ENCODE measurements at places on chromosomes 11 and 22.

- H3K4me3 ChIP-seq, result peak overlapping the region; percentile 82
- peak; percentile 93 for DNase-seq
- H3K4me1 ChIP-seq, result peaks cover 22% of the 10 kb centered on the region
- H3K27me3 ChIP-seq, result no peaks in the 10 kb centered on the region
- H3K27ac ChIP-seq, result peak overlapping the region; percentile 99
- H3K36me3 ChIP-seq, result peaks cover 44% of the 10 kb centered on the region
Measured at GRCh38 chr11:62709247-62710000, 1.9 kb downstream of the GNG3 start.

DNA sequence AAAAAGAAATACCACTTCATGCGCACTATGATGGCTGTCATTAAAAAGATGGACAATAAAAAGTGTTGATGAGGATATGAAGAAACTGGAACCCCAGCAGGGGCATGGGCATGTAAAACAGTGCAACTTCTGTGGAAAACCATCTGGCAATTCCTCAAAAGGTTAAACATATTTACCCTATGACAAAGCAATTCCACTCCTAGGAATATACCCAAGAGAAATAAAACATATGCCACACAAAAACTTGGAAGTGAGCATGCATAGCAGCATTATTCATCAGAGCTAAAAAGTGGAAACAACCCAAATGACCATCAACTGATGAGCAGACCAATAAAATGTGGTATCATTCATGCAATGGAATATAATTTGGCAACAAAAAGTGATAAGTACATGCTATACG, 50.1 kb downstream of the LRRC32 start:
- no peak overlapping the region for H3K27ac ChIP-seq
- H3K27me3 ChIP-seq, result no peaks in the 10 kb centered on the region
- no peaks in the 10 kb centered on the region for H3K36me3 ChIP-seq
- no peaks in the 10 kb centered on the region for H3K4me1 ChIP-seq

GRCh38 chr11:59415111-59415510, 11.1 kb downstream of the OR5A2 start:
- no peaks in the 10 kb centered on the region for H3K27me3 ChIP-seq
- H3K4me3 ChIP-seq, result no peak overlapping the region
- no peak for DNase-seq
- peaks cover 5% of the 10 kb centered on the region for H3K4me1 ChIP-seq
- no peak overlapping the region for H3K27ac ChIP-seq
- no peaks in the 10 kb centered on the region for H3K36me3 ChIP-seq

GRCh38 chr11:67268081-67268961, 2.0 kb downstream of the GRK2 start:
- peak overlapping the region; percentile 95 for H3K27ac ChIP-seq
- H3K4me3 ChIP-seq, result peak overlapping the region; percentile 67
- DNase-seq, result no peak
- peaks cover 51% of the 10 kb centered on the region for H3K4me1 ChIP-seq
- H3K27me3 ChIP-seq, result no peaks in the 10 kb centered on the region

- no peaks in the 10 kb centered on the region for H3K4me1 ChIP-seq
- no peak for DNase-seq
- H3K27me3 ChIP-seq, result no peaks in the 10 kb centered on the region
- H3K36me3 ChIP-seq, result peaks cover 3% of the 10 kb centered on the region
- H3K4me3 ChIP-seq, result no peak overlapping the region
Measured at GRCh38 chr11:46049325-46049897, 71.8 kb downstream of the PHF21A start.

DNA sequence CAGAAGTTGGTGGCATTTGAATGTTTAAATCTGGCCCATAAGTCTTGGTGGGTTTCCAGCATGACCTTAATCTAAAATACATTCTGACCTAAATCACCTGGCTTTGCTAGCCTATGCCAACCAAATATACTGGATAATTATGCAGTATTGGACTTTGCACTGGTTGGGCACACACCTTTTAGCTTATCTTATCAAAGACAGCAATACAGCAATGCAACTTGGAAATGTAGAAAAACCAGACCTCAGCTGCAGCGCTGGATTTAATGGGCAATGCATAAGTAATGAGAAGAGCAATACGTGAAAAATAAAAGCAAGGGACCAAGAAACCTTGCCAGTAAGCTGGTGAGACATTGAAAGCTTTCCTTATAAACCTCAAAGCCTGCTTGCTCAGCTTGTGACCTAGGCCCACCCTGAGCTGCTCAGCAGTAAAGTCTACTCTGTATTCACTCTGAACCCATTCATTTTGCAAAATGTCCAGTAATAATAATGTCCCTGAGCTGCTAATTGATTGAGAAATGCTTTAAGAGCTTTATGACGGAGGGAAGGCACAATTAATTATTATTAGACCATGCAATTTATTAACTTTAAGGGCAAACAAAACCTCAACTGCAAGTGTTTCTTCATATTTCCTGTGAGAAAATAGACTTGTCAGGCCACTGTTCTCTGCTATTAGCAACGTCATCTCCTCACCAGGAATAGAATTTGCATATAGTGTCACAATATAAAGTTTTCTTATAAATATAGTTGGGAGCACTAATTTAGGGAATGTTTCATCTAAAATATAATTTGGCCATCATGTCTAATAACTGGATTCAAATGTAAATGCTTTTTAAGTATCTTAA, 49.4 kb upstream of the CEP295 start:
- DNase-seq, result no peak
- H3K27ac ChIP-seq, result no peak overlapping the region
- H3K36me3 ChIP-seq, result no peaks in the 10 kb centered on the region
- no peaks in the 10 kb centered on the region for H3K27me3 ChIP-seq

DNA sequence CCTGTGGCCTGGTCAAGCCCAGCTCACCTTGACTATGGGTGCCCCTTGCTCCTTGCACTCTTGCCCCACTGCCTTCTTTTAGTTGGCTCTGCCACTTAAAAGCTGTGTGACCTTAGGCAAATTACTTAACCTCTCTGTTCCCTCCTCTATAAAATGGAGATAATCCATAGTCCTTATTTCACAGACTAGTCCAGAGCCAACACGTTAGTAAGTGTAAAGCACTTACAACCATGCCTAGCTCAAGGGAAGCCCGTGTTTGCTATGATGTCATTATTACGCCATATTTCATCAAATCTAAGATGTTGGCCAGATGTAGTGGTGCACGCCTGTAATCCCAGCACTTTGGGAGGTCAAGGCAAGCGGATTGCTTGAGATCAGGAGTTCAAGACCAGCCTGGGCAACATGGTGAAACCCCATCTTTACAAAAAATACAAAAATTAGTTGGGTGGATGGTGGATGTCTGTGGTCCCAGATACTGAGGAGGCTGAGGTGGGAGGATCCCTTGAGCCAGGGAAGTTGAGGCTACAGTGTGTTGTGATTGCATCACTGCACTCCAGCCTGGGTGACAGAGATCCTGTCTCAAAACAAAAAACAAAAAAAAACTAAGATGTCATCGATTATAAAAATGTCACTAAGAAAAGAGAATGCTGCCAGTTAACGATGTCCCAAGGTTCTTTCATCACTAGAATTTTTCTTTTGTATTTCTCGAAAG, 2.3 kb upstream of the CCDC88B start:
- no peaks in the 10 kb centered on the region for H3K27me3 ChIP-seq
- peaks cover 19% of the 10 kb centered on the region for H3K4me1 ChIP-seq
- no peak overlapping the region for H3K27ac ChIP-seq
- peaks cover 14% of the 10 kb centered on the region for H3K36me3 ChIP-seq
- DNase-seq, result no peak

DNA sequence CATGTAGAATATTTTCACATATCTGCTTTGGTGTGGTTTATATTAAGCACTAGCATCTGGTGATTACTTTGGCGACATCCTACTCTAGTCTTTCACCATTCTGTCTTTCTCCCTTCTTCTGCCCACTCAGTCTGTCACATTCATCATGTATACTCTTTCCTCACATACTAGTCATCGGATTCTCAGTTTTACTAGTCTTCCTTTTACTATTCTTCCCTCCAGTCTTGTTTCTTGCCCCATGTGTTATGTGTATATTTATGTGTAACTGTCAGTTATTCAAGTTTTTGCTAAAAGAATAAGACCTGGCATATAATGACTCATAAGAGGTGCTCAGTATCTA, 4.6 kb upstream of the DIXDC1 start:
- no peak for DNase-seq
- H3K27me3 ChIP-seq, result no peaks in the 10 kb centered on the region
- peaks cover 5% of the 10 kb centered on the region for H3K4me1 ChIP-seq
- no peak overlapping the region for H3K4me3 ChIP-seq
- no peaks in the 10 kb centered on the region for H3K36me3 ChIP-seq
- no peak overlapping the region for H3K27ac ChIP-seq

DNA sequence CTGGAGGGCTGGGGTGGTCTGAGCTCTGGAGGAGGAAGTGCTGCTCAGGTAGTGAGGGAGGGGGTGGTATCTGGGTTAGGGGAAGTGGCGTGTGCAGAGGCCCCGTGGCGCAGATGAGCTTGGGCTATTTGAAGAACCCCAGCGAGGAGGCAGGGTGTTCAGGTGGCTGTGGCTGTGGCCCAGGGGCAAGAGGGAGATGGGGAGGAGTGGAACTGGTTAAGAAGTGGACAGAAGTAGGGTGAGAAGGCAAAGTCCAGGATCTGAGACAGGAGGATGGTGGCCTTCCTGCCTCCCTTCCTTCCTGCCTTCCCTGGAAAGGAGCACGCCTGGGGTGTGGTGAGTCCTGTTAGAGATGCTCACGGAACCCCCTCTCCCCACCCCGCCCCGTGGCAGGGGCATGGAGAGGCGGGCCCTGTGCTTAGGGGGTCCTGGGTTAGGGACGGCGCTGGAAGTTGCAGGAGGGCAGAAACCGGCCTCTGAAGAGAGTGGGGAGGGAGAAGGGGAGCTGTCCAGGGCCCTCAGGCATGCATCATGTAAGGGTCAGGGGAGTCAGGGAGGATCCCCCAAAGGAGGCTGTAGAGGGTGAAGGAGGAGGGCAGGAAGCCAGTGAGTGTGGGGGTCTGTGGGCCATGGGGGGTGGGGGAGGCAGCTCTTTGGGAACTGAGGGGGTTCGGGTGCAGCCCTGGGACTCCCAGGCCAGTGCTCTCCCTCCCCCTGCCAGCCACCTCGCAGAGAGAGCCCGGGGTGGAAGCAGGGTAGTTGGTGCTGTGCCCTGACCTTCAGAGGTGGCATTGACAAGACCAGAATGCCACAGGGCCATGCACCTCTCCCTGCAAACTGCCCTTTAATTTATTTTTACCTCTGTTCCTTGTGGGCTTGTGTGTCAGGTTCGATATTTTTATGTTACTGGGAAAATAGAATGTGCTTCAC, 63.7 kb upstream of the PARVG start:
- H3K4me1 ChIP-seq, result no peaks in the 10 kb centered on the region
- DNase-seq, result peak; percentile 7
- H3K27me3 ChIP-seq, result no peaks in the 10 kb centered on the region

- H3K4me1 ChIP-seq, result no peaks in the 10 kb centered on the region
- H3K36me3 ChIP-seq, result no peaks in the 10 kb centered on the region
- no peak for DNase-seq
- no peak overlapping the region for H3K4me3 ChIP-seq
Measured at GRCh38 chr11:74322667-74323066, 11.2 kb upstream of the P4HA3 start.

DNA sequence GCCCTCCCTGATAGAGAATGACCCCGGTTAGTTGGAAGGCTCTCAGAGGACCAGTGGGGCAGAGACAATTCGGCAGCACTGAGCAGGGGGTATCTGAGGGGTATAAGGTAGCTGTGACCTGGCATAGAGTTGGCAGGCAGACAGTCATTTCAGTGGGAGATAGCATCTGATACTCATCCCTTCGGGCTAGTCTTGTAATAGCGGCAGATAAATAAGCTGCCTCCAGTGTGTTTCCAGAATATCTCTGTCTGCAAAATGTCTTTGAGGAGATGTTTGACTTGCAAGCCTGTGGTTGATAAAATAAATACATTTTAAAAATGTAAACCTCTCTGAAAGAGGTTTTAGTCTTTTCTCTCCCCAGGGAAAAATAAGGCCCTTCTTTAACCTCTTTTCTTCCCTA, 54.2 kb downstream of the TEAD1 start:
- H3K27me3 ChIP-seq, result peaks cover 8% of the 10 kb centered on the region
- DNase-seq, result no peak
- no peak overlapping the region for H3K4me3 ChIP-seq

DNA sequence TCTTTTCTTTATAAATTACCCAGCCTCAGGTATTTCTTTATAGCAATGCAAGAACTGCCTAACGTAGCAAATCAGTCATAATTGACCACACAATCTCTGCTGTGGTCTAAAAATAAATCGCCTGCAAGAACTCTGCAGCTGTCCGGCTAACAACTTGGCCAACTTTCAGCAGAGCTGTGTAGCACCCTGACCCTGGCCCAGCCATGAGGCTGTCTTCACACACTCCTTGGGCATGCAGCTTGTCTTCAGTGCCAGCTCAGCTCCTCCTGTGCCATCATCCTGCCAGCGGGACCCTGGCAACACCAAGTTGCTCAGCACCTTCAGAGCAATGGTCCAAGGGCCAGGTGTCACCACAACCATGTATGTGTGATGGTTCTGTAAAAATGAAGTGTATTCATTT, 355.6 kb downstream of the OPCML start:
- H3K4me3 ChIP-seq, result no peak overlapping the region
- no peaks in the 10 kb centered on the region for H3K27me3 ChIP-seq
- DNase-seq, result no peak
- H3K4me1 ChIP-seq, result no peaks in the 10 kb centered on the region

GRCh38 chr11:67691149-67691548, 16.7 kb upstream of the ALDH3B2 start:
- H3K27me3 ChIP-seq, result no peaks in the 10 kb centered on the region
- H3K4me1 ChIP-seq, result no peaks in the 10 kb centered on the region
- H3K27ac ChIP-seq, result no peak overlapping the region
- H3K36me3 ChIP-seq, result no peaks in the 10 kb centered on the region
- no peak overlapping the region for H3K4me3 ChIP-seq

- no peak for DNase-seq
- no peaks in the 10 kb centered on the region for H3K27me3 ChIP-seq
- H3K36me3 ChIP-seq, result peaks cover 46% of the 10 kb centered on the region
- H3K27ac ChIP-seq, result no peak overlapping the region
- H3K4me1 ChIP-seq, result no peaks in the 10 kb centered on the region
- no peak overlapping the region for H3K4me3 ChIP-seq
Measured at GRCh38 chr22:27858626-27859025, 57.1 kb upstream of the MN1 start.

DNA sequence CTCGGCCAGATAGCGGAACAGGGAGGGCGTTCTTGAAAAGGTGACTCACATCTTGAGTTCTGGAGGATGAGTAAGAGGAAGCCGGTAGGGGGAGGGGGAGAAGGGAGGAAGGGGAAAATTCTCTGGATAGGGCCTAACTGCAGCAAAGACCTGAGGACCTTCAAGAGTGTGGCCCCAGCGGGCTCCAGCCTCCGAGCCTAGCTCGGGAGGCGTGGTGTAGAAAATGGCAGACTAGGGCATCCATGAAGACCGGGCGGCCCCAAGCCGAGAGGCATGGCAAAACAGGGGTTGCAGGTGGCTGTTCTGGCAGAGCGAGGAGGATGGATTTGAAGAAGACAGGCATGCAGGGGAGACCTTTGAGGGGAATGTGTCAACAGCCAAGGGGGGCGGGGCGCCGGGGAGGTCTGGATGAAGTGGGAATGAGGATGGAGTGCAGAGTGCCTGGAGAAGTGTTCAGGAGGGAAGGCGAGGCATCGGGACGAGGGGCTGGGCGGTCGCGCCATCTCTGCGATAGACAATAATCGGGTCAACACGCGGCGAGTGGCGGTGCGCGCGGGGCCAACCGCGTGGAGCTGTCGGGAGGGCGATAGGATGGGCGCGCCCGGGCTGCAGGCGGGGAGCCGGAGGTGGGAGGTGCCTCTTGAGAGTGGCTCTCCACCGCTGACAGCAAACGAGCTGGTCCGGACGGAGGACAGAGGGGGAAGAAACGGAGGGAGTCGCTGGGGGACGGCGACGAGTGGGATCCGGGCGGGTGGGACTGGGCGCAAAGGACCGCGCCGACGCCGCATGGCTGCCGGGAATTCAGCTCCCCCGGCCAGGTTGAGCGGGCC, 40.0 kb upstream of the CREB3L1 start:
- H3K4me3 ChIP-seq, result peak overlapping the region; percentile 51
- H3K36me3 ChIP-seq, result no peaks in the 10 kb centered on the region
- peaks cover 19% of the 10 kb centered on the region for H3K4me1 ChIP-seq
- H3K27ac ChIP-seq, result peak overlapping the region; percentile 8
- peak; percentile 5 for DNase-seq

Data from thymus (tissue), 14 donors.